ENCODE measurements at places on chromosomes 11 and 22.

DNA sequence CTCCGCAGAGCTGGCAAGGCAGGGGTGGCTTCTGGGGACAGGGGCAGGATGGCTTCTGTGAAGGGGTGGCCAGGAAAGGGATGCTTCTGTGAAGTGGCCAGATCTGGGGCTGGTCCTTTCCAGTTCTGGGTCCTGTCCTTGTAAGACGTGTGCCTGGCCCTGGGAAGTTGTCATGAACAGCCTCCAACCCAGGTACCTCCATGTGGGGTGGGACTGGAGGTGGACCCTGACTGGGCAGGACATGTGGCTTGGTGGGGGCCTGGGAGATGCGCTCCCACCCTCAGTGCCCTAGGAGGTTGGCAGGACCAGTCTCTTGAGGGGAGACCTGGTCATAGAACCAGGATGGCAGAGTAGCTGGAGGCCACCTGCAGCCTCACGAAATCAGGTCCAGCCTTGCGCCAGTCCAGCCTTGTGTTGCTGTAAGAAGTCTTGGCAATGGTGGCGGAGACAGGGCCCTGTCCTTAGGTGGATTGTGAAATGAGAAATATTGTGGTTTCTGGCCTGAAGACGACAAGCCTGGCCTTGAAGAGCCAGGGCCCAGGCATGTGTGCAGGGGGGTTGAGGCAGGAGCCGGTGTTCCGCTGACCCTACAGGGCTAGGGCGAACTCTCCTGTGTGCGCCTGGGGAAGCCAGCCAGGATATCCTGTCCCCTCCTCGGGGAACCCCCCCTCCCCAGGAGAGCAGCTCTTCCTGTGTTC is 2.6 kb downstream of the KCNQ1 start:
- DNase-seq: no peak

- no peak for DNase-seq
Measured at GRCh38 chr11:77267962-77268361, 33.5 kb downstream of the GDPD4 start.

GRCh38 chr11:20353829-20354434 is 9.6 kb upstream of the HTATIP2 start:
- peak; percentile 61 for DNase-seq

DNA sequence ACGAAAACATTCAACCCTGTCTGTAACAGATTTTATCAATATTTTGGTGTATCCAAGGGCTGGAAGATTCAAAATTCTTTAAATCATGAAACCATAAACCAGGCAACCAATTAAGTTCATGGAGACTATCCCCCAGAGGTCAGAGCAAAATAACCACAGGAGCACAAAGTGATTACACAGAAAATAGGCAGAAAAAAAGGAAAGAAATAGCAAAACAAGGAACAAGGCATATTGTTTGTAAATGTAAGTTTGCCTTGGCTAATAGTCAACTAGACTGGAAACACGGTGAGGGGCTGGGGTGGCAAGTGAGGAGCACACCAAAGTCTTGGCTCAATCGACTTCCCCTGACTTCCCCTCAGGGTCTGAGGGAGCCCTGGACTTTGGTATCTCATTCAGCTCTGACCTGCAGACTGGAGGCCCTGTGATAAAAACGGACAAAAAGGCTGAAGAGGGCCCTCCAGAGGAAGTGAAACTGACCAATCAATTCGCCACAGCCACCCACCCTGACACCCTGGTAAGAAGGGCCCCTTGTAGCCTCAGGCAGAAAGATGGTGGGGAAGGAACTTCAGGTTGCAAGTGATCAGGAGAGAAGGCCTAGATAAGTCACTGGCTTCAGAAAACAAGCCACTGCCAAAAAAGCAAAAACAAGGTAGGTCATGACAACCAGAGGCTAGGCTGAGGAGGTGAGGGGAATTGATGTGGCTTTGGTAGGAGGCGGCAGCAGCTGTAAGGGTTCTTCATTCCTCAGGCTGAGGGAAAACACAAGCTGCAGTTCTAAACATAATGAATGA is 1.8 kb downstream of the SIK3 start:
- DNase-seq: peak; percentile 75

GRCh38 chr11:34181856-34182405 is 76.5 kb downstream of the NAT10 start:
- no peak for DNase-seq

GRCh38 chr11:1071571-1072115 is 3.0 kb upstream of the MUC2 start:
- DNase-seq: no peak

DNA sequence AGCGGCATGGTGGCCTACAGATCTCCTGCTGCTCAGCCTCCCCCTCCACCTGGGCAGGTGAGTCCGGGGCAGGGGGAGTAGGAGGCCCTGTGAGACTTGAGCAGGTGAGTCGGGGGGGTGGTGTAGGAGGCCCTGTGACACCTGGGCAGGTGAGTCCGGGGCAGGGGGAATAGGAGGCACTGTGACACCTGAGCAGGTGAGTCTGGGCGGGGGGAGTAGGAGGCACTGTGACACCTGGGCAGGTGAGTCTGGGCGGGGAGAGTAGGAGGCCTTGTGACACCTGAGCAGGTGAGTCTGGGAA is 299.3 kb downstream of the BRD1 start:
- DNase-seq: no peak
